ENCODE measurements at places on chromosomes 1 and 21.
A peak's percentile ranks its signal among the peaks of the same experiment; 100 is the strongest.

- DNase-seq = no peak
These were observed 19.7 kb downstream of the MRPL37 start for GRCh38 chr1:54219688-54220003.

GRCh38 chr1:208137193-208137592, 107.0 kb downstream of the PLXNA2 start:
- DNase-seq = no peak

GRCh38 chr1:229258031-229258756, 12.7 kb upstream of the RAB4A start:
- DNase-seq = peak; percentile 60

DNA sequence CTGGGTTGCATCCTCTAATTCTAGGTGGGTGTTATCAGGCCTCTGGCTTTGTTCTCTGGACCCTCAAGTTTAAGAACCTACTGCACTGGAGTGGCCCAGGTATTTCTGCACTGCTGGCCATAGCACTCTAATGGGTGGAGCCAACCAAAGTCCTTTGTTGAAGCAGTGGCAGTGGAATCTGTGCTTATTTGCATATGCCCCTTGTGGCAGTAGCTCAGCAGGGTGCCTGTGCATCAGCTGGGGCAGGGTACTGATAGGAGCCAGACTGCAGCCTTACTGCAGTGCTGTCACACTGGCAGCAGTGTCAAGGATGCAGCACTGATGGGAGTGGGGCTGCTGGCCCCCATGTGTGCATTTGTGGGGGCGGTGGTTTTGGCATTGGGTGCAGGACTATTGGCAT, 660.6 kb downstream of the LRRIQ3 start:
- no peak for DNase-seq

DNA sequence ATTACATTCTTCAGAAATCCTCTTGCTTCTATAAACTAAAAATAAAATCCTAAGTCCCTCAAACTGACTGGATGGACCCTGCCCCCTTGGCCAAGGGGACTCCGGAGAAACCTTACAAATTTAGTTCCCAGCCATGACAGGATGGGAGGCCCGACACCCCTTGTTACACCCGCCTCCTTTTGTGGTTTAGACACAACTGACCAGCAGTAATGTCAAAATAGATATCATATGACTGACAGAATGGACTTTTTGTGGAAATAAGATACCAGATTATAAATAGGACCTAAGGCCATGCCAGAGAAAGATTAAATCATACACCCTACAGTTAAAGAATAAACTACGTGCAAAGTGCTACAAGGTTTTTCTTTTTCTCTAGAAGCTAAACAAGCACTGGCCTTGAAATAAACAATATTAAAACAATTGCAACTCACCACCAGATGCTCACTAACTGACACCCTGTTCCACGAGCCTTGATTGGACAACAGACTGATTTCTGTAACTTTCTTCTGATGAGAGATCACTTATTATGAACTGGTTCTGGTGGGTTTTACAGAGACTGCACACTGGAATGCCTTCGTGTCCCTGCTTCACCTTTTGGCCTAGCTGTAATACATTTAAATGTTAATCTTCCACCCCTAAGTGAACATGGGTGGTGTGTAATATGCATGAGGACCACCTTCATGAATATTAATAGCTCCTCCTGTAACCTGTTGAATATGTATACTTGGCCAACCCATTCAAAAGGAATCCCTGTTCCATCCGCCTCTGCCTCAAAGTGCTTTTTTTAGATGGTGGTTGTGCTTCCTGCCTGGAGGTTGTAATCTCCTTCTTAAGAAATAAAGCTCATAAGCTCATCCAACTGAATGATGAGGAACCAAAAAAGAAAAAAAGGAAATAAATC, 99.6 kb downstream of the ODF2L start:
- no peak for DNase-seq

GRCh38 chr1:21620011-21620410, 49.1 kb downstream of the RAP1GAP start:
- no peak for DNase-seq

DNA sequence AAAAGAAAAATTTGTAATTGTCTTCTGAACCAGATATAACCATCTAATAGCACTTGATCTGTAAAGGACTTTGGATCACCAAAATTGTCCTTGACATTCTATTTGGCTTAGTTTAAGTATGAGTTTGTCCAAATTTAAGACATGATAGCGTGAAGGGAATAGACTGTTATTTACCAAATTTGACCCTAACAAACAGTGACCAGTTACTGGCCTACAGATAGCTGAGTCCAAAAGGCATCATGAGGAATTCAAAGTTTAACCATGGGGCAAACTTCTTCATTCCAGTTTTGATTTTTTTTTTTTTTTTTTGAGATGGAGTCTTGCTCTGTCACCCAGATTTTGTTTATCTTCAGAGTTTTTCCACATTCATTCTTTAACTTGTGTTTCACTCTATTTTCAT, 38.5 kb downstream of the CLIC4 start:
- DNase-seq = no peak

GRCh38 chr1:118977600-118977999, 10.5 kb downstream of the TBX15 start:
- DNase-seq = no peak

DNA sequence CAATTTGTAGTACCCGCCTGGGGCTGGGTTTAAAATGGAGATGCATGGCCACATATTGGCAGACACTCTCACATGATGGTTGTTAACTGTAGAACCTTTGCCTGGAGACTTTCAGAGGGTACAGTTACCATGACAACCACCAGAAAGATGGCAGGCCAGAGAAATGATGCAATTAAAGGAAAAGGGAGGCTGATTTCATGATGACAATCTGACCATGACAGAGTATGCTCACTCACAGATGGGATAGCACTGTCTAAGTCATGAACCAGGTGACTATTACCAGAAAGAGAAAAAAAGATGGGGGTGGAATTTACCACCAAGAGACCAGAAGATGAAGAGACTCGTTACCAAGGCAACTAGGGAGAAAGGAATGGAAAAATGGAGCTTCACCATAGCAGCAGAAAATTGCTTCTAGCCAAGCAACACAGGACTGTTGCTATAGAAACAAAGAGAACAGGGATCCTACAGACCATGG, 3.5 kb upstream of the TRIT1 start:
- no peak for DNase-seq

GRCh38 chr21:42426424-42426823, 22.7 kb downstream of the UBASH3A start:
- DNase-seq = no peak

DNA sequence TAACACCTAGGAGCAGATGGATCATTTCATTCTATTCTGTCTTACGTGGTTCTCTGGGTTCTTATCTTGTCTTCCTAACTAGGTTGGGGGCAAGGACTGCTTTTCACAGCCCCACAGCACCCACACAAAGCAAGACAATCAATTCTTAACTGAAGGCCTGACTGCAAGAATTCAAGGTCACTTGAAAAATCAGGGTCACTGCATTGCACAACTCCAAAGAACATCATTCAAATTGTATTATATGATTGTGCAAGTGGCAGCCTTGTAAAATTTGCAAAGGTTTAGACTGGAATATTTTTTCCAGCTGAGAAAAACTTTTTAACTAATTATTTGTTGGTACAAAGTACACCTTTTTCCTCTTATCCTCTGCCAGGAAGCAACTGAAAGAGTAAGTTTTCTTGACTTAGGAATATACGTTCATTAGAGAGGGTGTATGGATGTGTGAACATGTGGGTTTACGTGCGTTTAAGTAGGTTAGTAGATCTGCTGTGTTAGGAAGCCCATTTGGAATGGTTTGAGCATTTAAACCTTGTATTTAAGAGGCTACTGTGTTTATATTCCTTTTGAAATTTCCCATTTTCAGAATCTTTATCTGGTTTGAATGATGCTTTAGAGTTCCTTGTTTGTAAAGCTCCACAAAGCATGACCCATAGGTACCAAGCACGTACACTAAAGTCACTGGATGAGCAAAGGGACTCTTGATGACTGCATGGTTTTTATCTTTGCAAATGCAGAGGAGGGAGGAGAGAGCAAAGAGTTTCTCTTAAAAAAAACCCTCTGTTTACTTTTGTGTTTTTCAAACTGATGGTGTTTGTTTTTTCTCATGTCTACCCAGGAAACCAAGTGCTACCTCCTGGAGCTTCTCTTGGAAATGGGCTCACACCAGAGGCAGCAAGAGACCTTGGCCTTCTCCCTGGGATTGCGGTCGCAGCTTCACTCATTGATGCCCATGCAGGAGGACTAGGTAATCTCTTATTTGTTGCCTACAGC, 214.9 kb downstream of the FGGY start:
- DNase-seq = no peak

- no peak for DNase-seq
These were observed 5.1 kb upstream of the OLFML2B start for GRCh38 chr1:162028726-162029125.

DNA sequence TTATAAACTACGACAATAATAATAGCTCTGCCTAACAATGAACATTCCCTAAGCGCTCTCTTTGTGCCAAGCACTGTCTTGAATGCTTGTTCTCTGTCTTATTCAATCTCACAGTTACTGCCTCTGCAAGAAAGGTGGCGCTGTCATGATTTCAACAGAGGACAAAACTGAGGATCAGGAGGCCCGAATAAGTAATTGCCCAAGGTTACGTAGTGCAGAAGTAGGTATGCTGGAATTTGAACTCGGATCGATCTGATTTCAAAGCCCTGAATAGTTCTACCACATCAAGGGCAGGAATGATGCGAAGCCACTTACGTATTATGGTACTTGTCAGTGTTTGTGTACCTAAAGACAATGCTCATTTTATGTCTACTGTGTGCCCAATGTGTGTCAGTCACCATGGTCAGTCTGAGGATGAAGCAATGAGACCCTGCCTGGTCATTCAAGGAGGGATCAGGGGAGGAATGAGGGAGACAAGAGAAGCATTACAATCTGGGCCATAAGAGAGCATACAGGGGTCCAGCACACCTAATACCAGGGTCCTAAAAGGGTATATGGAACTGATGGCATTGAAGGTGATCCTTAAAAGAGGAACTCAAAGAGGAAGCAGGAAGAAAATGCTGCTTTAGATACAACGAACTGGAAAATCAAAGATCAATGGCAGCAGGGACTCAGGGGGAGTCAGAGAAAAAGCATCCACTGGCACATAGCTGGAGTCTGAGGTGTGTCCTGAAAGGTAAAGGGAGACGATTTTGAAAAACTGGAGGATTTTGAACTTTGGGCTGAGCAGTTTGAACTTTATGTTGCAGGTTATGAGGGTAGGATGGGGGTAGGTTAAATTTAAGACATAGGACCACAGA, 389.2 kb downstream of the PLPP3 start:
- DNase-seq = no peak

GRCh38 chr21:24395320-24395923, 1211.9 kb downstream of the MRPL39 start:
- no peak for DNase-seq

- no peak for DNase-seq
These were observed 43.0 kb upstream of the CRNN start for GRCh38 chr1:152457071-152457470.

DNA sequence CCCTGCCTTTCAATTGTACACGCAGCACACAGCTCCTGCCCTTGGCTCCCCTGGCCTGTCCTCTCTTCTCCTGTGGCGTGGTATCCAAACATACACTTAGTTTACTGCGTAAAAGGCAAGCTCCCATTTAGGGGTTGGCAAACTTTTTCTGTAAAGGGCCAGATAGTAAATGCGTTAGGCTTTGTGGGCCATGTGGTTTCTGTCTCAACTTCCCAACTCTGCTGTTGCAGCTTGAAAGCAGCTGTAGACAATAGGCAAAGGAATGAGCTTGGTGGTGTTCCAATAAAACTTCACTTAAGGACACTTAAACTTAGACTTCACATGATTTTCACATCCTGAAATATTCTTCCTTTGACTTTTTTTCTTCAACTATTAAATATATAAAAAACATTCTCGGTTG, 63.3 kb downstream of the RHOU start:
- DNase-seq = no peak

DNA sequence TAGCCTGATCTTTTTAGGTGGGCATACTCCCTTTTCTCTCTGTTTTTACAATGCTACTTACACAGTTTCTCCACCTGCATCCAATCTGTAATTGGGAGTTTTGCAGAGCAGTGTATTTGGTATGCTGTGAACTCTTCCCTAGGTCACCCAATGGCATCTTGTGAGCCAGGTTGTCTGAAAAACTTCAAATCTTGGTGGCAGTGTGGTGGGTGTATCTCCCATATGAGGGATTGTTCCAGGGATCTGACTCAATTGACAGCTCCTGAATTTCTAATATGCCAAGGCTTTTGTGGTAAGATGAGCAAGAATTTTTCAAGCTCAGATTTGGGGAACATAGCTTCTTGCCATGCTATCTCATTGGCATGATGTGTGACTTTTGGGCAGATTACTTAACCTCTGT, 47.2 kb upstream of the MACF1 start:
- no peak for DNase-seq

DNA sequence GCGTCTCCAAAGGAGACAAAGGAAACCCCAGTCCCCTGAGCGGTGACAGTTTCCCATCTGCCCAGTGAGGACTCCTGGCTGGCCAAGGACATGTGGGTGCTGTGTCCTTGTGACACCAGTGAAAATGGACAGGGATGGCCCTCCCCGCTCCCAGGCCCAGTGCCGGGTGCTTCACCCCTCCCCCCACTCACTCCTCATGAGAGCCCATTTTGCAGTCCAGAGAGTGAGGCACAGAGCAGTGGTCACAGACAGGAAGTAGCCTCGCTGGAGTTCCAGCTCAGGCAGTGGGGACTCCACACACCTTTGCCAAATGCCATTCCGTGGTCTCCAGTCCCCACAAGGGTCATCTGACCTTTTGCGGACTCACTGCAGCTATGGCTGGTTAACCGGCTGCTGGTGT, 642.9 kb downstream of the PTPRU start:
- no peak for DNase-seq

- DNase-seq = no peak
These were observed 102.7 kb upstream of the IVNS1ABP start for GRCh38 chr1:185419718-185420117.

DNA sequence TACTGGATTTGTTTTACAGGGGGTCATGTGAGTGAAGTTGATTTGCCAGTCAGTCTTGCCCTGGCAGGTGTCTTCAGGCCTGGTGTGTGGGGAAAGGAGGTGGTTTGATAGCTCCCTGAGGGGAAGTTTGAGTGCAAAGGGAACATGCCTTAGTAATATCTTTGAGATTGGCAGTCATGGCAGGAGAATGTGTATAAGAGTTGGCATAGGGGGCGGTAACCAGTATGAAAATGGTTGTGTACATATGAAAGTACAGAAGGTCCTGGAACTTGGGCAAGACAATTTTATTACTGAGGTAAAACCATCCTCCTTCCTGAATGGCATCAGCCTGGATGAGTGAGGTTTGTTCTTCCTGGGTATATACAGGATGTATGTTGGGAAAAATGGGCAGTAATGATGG, 37.6 kb upstream of the PLA2G5 start:
- no peak for DNase-seq
